NCI-H187 (cell line): ENCODE measurements at places on chromosomes 2 and 18.
A peak's percentile ranks its signal among the peaks of the same experiment; 100 is the strongest.

GRCh38 chr18:75262511-75262910, 51.9 kb downstream of the TSHZ1 start:
- no peak for DNase-seq

DNA sequence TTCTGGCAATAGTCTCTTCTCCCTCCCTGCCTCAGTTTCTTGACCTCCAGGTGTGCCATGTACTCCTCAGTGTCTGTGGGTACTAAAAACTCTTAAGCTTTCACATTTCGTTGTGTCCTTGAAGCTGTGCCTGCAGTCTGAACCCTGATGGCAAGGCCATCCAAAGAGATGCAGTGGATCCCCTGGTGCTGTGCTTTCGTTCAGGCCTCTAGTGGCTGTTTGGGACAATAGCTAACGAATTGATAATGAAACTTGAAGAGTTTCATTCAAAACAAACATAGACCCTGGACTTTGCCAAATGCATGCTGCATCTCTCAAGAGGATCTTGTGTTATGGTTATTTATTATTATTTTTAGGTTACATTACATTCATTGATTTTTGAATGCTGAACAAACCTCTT, 523.1 kb upstream of the FSIP2 start:
- DNase-seq = no peak

- DNase-seq = no peak
These were observed 127.4 kb downstream of the DPP4 start for GRCh38 chr2:161946489-161947107.

- no peak for DNase-seq
These were observed 3.5 kb downstream of the FARP2 start for GRCh38 chr2:241359481-241360045.

GRCh38 chr2:134258684-134259388, 5.0 kb downstream of the MGAT5 start:
- no peak for DNase-seq

GRCh38 chr18:76495435-76496193, 572 bp upstream of the ZNF516 start:
- peak; percentile 15 for DNase-seq

DNA sequence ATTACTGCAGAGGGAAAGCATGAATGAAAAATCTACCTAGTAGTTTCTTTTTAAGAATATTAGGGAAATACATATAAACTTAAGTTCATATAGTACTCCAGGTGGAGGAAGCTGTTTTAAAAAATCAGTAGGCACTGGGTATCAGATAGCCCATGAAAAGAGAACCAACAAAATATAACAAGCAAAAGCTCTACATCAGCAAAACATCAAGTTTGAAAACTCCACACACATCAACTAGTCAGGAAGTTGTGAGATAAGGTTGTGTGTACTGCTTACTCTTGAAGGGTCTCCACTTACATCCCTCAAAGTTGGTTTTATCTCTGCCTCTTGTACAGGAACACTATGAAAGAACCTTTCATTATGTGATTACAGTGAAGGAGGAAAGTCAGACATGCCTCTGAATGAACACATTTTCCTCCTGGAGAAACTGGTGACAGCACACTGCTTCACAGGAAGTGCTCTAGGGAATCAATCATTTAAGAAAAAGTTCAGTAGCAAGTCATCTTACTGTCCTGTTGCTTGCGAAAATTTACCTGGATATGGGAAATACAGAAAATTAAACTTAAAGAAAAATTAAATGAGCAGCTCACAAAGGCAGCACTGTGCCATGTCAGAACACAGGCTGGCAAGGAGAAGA, 57.7 kb downstream of the THADA start:
- DNase-seq = no peak

DNA sequence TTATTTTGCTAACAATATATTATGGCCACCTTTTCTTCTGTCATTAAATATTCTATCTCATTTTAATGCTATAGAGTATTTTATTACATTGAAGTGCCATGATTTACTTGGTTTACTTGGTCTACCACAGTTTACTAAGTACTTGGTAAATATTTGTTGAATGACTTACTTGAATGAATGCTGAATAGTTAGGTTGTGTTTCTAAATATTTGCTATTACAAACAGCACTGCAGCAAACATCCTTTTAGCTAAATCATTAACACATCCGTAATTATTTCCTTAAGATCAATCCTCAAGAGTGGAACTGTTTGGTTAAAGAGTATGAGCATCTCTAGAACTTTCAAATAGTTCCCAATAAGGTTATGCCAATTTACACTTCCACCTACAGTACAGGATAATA, 318.7 kb downstream of the MYCN start:
- DNase-seq = no peak

DNA sequence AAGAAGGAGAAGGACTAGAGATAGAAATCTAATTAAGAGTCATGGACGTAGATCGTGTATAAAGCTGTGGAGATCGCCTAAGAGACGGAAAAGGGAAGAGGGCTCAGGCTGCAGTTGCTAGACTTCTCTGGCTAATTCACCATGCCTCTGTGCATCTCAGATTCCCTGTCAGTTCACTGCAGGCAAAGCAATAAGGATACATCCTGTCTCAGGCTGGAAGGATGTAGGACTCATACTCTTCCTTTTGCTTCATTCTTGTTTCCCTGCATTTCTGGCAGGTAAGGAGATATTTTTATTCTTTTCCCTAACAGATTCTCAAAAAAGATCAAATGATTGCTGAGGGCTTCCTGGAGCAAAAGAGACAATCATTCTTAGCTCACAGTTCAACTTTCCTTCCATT, 112.5 kb downstream of the AP1S3 start:
- DNase-seq = no peak

DNA sequence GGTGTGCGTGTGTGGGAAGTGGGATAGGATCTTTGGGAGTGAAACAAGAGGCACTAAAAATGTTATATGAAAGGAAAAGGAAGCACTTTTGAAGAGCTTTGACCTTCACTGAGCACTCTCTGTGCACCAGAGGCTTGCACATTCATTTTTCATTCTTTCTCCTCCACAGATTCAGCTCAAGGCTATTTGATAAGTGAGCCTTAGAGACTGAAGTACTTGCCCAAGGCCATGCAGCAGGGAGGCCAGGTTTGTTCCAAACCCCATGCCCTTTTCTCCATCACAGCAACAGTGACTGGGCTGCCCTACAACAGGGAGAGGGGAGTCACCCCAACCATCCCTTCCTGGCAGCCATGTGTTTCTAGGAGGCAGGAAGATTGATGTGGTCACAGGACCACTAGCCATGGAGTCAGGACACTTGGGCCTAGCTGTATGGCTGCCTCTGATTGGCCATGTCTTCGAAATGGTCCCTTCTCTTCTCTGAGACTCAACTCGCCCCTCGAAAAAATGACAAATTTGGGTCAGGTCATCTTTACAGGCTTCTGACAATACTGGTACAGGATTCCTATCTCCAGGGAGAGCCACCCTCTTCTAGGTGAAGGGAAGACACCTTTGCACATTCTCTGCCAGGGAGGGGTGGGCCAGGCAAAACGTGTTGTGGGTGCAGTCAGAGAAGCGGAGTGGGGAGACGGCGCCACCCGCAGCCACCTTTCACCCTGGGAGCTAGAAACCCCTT, 123.5 kb upstream of the MYCN start:
- DNase-seq = no peak

- DNase-seq = no peak
These were observed 142.0 kb downstream of the TMEM18 start for GRCh38 chr2:535222-535621.

- DNase-seq = no peak
These were observed 115.1 kb upstream of the GPC1 start for GRCh38 chr2:240320204-240320993.

DNA sequence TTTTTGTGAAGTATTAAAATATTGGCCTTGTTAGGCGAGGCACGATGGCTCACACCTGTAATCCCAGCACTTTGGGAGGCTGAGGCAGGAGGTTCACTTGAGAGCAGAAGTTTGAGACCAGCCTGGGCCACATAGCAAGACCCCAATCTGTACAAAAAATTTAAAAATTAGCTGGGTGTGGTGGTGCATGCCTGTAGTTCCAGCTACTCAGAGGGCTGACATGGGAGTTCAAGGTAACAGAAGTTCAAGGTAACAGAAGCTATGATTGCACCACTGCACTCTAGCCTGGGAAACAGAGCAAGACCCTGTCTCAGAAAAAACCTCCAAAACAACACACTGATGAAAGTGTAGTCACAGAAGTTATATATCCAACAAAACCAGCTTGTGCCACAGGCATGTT, 39.8 kb downstream of the IMPA2 start:
- DNase-seq = no peak

DNA sequence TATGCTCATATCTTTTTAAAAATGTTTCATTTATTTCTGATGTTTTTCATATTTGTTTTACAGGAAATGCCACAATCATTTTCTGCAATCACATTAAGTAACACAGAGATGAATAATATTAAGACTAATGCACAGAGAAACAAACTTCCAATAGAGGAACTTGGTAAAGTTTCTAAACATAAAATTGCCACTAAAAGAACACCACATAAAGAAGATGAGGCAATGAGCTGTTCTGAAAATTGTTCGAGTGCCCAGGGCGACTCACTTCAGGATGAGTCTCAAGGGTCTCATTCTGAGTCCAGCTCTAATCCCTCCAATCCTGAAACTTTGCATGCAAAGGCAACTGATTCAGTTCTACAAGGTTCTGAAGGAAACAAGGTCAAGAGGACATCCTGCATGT, 70.4 kb downstream of the APLF start:
- DNase-seq = no peak

GRCh38 chr2:226118471-226119429, 680.9 kb downstream of the IRS1 start:
- no peak for DNase-seq

- DNase-seq = no peak
These were observed 36.3 kb downstream of the MOGAT1 start for GRCh38 chr2:222707689-222708273.

DNA sequence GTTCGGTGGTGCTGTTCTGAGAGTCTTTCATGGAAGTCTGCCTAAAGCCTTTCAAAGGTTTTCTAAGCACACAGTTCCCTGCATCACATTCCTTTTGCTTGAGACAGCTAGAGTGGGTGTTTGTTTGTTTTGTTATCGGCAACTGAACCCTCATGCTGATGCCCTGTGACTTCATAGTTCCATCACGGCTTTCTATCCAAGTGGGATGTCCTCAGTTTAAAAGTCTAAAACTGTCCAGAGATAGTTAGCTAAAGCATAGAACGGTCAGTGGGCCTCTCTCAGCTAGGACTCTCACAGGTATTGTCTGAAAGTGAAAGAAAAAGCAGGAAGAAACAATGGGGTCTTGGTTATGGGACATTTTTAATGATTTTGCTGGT, 337.3 kb downstream of the OSR1 start:
- DNase-seq = no peak

DNA sequence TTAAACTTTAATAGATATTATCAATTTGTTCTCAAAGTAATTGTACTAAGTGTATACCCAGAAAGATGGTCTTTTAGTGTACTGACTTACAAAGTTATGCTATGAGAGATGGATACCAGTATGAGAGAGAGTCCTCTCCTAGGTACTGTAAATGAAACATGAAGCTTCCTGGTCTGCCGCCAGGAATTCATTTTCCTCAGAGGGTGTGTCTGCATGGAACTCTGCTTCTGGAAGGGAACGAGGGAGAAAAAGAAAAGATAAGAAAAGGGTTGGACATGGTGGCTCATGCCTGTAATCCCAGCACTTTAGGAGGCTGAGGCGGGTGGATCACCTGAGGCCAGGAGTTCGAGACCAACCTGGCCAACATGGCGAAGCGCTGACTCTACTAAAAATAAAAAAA, 2.2 kb upstream of the SSB start:
- DNase-seq = no peak

- peak; percentile 28 for DNase-seq
These were observed 323.9 kb downstream of the XIRP2 start for GRCh38 chr2:167212014-167212648.

DNA sequence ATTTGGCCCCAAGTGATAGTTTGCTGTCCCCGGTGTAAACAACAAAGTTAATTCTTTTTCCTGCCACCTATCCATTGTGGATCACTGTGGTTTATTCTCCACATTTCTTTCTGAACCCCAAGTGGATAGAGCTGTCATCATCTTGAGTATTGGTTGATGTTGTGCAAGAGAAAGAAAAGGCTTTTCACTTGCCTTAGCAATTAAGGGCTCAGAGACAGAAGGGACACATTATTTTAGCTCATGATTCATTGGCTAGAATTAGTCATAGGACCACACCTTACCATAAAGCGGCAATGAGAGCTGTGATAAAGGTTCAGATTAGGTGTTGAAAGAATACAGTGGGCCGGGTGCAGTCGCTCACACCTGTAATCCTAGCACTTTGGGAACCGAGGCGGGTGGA, 442.1 kb upstream of the DCC start:
- no peak for DNase-seq

DNA sequence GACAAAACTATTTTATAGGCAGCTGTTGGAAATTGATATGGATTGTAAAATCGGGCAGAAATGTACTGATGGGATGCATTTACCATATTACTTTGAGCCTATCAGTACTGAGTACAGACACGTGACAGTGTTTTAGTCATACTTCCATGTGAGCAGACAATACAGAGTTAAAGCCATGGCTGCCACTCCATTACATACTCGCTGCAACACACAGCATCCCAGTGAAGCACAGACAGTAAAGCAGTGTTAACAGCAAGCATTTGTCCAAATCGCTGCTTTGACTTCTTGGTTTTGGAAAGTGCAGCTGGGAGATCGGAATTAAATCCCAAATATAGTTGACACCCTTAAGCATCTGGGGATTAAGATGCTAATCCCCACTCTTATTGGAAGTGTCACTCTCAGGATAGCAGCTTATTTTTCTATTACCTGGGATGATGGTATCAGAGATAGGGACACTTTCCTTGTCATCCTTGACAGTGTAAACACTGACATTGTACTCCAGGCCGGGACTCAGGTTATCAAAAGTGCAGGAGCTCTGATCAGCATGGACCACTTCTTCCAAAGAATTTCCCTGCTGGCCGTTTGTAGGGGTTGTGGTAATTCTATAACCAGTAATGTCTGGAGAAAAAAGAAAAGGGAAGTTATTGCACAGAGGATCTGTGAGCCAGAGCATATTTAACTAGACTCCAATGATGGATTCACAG, 41.6 kb downstream of the FN1 start:
- DNase-seq = no peak

DNA sequence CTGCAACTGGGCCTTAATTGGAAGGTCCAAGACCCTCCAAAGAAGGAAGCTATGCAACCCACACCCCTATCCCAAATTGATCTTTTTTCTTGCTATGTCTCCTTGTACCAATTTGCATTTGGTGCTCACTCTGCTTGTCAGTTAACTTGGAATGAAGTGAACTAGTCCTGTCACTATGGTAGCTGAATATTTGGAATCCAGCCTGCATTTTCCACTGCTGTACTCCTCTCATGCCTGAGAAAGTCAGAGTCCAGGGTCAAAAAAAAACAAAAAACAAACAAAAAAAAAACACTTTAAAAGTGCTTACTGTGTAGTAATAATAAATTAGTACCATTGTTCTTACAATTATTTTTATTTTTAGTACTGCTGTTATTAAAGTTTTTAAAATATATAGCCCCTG, 462.8 kb upstream of the SLC8A1 start:
- no peak for DNase-seq

DNA sequence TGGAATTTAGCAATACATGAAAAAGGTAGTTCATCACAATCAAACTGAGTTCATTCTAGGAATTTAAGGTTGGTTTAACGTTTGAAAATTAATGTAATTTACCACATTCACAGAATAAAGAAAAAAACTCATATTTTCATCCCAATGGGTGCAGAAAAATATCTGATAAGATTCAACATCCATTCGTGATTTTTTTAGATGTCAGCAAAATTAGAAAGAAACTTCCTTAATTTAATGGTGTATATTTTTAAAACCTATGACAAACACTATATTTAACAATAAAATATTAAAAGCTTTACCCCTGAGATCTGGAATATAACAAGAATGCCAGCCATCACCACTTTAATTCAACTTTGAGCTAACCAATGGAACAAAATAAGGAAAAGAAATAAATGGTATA, 208.7 kb upstream of the CHAC2 start:
- no peak for DNase-seq
